ENCODE measurements at places on chromosomes 16 and 17.

DNA sequence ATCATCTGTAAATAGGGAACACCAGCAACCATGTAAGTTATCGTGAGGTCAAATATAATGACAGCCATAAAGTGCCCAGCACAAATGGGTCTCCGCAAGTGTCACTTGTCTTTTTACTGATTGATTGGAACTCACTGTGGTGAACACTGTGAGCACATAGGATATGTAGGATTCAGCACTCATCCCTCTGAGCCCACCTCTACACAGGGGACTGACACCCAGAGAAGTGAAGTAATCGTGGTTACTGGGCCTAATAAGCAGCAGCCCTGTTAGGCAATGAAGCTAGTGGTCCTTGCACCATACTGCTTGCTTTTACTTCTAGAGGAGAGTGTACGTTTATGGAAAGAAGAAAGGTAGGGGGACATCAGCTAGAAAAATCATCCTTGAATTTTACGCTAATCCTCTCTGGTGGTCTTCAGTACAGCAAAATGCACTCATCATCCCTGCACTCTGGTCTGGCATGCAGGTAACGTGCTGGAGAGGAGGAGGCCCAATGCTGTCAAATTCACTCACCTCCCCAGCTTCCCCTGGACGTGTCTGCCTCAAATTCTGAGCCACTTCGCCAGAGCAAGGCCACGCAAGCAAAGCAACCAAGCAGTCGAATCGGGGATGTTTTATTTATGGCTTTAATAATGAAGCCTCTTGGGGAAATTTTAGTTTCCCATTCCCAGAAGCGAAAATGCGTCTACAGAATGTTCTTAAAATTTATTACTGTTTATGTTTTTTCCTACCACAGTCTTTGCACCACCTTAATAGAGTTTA is 74.7 kb downstream of the YPEL2 start:
- DNase-seq, result no peak

DNA sequence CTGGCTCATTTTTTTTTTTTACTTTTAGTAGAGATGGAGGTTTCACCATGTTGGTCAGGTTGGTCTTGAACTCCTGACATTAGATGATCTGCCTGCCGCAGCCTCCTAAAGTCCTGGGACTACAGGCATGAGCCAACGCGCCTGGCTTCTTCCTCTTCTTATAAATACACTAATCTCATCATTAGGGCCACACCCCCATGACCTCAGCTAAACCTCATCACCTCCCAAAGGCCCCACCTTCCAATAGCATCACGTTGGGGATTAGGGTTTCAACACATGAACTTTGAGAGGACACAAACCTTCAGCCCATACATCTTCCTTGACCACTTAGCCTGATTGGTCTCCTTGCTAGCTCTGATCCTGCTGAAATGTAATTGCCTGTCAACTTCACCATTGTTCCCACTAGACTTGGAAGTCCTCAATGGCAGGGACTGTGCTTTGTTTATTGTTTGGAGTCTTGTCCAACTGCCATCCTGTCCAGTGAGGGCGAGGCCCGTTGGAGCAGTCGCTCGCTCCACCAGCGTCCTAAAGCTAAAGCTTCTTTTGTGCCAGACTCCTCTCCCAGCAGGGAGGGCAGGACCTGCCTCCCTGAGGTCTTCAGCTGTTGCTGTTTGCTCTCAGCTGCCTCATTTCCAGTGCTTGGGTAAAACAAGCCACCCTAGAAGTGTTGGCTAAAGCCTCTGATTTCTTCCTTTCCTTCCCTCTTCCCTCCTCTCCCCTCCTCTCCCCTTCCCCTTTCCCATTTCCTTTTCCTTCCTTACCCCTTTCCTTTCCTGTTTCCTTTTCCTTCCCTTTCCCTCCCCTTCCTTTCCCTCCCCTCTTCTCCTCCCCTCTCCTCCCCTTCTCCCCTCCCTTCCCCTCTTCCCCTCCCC is 85.3 kb downstream of the HAPSTR1 start:
- DNase-seq, result no peak

DNA sequence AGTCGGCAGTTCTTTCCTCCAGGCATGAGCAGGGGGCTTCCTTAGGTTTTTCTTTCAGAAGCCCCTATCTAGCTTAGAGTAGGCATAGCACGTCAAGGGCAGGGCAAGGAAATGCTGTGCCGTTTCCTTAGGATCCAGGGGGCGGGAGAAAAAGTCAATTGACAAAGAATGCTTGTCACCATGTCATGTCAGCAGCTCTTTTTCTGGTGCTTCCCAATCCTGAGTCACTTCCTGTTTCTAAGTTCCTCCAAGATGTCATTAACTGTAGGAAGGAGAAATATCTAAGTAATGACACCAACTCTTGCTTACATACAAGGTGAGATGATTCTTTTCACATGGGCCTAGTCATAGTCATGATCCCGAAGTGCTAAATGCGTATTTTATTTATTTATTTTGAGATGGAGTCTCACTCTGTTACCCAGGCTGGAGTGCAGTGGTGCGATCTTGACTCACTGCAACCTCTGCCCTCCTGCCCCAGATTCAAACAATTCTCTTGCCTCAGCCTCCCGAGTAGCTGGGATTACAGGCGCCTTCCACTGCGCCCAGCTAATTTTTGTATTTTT is 35.2 kb downstream of the GJC1 start:
- no peak for DNase-seq

DNA sequence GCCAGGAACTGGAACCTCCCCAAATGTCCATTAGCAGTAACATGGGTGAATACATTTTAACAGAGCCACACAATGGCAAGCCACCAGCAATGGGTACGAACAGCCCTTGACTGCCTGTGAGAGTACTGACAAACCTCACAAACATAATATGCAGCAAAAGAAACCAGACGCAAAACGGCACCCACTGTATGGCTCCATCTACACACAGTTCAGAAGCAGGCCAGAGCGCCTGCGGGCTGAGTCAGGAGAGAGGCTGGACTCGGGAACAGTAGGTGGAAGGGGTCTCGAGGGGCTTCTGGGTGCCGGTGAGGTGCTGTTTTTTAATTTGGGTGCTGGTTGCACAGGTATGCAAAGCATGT is 77.4 kb upstream of the TOB1 start:
- peak; percentile 39 for DNase-seq
